Urinary bladder (tissue), 4 donors: ENCODE measurements at places on chromosomes 2 and 18. TPM values are rescaled to one million over a fixed set of nuclear protein-coding genes. Genes with fewer than 3 reads are reported as not detected.

GDF7 gene
- total RNA-seq, result 2.2 TPM

GKN1 gene
- total RNA-seq, result not detected

- DNase-seq, result no peak
These were observed 467.2 kb downstream of the SPAG16 start for GRCh38 chr2:213751446-213751845.

MAPK4 gene
- 3.6 TPM for total RNA-seq

GAD1 gene
- total RNA-seq, result 0.85 TPM

DNA sequence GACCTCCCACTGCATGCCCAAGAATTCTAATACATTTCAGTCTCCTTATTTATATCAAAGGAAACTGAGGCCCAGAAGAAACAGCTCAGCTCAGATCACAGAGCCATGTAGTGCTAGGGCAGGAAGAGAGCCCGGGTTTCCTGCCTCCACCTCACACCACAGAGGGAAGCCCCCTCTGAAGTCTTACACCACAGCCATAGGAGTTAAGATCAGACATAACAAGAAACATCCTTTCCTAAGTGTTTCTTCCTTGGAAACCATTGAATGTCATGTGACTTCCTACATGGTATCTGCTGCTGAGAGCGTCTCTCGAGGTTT lies 102.1 kb downstream of the MTCL1 start:
- DNase-seq, result no peak

SMAD4 gene
- 108 TPM for total RNA-seq

GRCh38 chr18:27899893-27900292 lies 277.0 kb downstream of the CDH2 start:
- DNase-seq, result no peak

GRCh38 chr2:173448938-173449471 lies 94.3 kb downstream of the CDCA7 start:
- no peak for DNase-seq

COL6A3 gene
- 1,173 TPM for total RNA-seq

- DNase-seq, result no peak
These were observed 12.2 kb downstream of the ICOS start for GRCh38 chr2:203948733-203949132.

MAB21L4 gene
- 0.42 TPM for total RNA-seq

DNA sequence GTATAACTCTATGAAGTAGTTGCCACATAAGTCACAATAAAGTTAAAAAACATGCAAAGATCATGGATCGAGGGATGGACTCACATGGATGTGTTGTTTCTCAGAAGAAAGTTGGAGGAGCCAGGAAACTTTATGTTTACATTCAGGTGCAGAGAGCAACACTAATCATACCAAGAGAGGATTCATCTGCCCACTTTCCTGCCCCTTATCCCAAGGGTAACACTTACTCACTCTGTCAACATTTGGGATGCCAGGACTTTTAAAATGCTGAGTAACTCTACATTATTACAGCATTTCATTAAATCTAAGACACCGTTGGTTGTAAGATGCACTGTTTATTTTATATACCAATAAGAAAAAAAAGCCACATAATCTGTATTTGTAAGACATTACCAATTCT lies 170.4 kb downstream of the KCNE4 start:
- no peak for DNase-seq

DNA sequence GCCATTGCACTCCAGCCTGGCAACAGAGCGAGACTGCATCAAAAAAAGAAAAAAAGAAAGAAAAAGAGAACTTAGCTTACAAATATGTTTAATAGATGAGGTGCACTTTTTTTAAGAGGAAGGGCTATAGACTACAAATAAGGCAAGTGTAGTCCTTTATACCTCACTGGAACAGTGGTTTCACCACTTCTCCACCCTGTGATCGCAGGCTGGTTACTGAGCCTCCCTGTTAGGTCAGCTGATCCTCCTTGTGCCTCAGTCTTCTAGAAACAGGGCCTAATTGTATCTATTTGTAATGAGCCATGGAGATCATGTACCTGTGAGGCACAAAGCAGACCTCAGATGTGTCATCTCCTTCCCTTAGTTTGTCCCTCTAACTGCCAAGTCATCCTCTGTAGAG lies 4.5 kb downstream of the CXCR2 start:
- no peak for DNase-seq

GRCh38 chr2:210263841-210264240 lies 38.6 kb upstream of the ACADL start:
- DNase-seq, result no peak

DNA sequence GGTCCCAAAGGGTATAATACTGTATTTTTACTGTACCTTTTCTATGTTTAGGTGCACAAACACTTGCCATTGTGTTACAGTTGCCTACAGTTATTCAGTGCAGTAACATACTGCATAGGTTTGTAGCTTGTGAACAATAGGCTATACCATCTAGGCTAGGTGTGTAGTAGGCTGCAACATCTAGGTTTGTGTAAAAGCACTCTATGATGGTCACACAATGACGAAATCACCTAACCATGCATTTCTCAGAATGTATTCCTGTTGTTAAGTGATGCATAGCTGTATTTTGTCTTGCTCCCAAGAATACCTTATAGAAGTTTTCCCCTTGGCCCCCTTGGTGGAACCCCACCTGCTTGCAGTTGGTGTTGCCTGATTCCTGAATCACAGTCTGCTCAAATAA lies 29.3 kb upstream of the AGFG1 start:
- no peak for DNase-seq

- DNase-seq, result peak; percentile 57
These were observed 53.7 kb upstream of the ARL4C start for GRCh38 chr2:234550511-234551107.

ACVR1C gene
- total RNA-seq, result 0.37 TPM

FEV gene
- total RNA-seq, result not detected

DNA sequence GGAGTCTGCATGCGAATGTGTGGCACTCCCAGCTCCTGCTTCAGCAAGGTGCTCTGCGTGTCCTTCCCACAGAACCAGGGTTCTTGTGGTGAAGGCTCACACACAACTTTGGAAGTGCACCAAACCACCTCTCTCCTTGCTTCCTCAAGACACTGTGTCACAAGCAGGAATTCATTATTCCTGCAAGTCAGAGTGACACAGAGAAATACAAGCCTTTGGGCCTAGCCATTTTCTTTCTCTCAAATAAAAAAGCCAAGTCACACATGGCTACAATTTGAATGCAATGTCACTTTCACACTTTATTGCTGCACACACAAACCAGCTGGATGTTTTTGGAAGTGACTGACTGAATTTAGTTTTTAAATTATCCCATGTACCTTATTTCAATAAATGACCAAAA lies 30.1 kb upstream of the THOC1 start:
- DNase-seq, result no peak

DNA sequence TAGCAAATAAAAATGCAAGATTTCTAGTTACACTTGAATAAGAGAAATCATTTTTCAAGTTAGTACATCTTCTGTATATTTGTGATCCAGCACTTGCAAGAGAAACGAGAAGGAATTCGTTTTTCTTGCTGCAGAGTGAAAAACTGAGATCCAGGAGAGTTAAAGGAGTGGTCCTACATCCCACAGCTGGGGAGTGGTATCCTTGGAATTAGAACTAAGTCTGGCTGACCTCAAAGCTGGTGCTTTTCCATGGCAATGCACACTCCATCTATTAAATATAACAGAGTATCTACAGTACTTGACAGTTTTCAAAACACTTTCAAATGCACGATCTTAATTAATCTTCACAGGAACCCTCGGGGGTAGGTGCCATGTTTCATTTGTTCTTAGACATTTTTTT lies 46.8 kb downstream of the TRIB2 start:
- no peak for DNase-seq

- DNase-seq, result no peak
These were observed 121.6 kb downstream of the MSTN start for GRCh38 chr2:189940913-189941312.

CREG2 gene
- total RNA-seq, result 0.63 TPM

DNA sequence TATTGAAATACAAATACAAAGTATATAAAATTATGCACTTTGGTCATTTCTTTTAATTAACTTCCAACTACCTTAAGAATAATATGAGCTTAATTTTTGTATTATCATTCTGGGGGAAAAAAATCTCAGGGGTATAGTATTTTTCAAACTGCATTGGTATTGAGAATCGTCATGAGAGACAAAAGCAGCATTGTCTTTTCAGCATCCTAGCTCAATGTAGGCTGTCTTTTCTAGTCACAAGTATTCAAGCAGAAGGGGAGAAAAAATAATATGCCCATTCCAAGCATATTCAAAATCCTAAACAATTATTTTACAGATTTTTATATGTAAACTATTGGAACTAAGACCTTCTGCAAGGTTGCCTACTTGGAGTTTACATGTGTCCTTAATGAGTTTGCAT lies 693.3 kb downstream of the LRP1B start:
- no peak for DNase-seq

GRCh38 chr2:159922563-159922962 lies 124.6 kb upstream of the CD302 start:
- DNase-seq, result no peak

DNA sequence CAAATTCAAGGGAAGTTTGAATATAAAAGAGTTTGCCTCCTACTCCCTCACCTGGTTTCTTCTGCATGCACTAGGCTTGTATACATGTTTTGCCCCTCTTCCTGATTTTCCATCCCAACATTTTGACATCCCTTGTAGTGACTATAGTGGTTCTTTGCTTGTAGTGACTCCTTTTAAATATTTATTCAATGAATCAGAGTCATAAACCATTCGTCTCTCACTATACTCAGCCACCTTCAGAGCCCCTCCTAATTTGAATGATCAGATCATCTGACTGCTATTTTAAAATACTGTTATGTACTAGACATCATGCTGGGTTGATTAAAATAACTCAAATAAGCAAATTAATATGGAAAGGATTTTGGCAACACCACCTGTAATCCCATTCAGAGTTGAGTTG lies 492.1 kb upstream of the PIK3C3 start:
- no peak for DNase-seq

DNA sequence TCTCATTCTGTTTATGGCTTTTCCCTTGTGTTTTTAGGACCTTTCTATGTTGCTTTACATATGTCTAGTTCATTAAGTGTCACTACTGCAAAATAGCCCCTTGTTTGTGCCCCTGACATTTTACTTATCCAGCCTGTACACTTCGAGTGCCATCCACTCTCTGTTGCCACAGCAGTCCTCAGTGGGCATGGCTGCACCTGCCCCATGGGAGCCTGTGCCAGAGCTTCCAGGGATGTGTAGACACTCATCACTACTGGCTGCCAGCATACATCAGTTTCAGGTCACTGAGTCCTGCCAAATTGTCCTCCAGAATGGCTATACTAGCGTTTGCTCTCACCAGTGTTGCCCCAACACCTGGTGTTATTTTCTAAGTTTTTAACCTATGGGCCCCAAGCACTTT lies 80.4 kb downstream of the ARMC9 start:
- no peak for DNase-seq
